ENCODE measurements at places on chromosomes 3 and 15. TPM values are rescaled to one million over a fixed set of nuclear protein-coding genes. Genes with fewer than 3 reads are reported as not detected.

DNA sequence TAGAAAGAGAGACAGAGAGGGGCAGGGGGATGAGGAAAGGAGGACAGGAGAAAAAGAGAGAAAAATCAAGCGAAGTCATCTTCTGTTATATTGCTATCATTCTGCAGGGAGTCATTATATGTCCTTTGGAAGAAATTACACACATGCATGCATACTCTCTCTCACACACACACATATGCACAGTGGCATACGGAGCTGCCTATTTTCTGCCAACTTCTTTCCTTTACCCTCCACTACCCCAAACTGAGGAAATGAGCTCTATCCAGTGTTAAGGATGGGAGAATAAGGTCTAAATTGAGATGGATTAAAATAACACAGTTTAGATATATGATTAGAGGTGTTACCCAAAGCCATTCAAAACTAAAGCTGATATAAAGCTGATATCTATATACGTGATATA, 48.8 kb downstream of the PDZRN3 start:
- H3K4me1 ChIP-seq: no peaks in the 10 kb centered on the region
- DNase-seq: no peak
- no peak overlapping the region for H3K4me3 ChIP-seq
- no peak overlapping the region for H3K27ac ChIP-seq
- no peaks in the 10 kb centered on the region for H3K27me3 ChIP-seq
- no peaks in the 10 kb centered on the region for H3K36me3 ChIP-seq

GRCh38 chr15:97755726-97756125, 204.8 kb upstream of the ARRDC4 start:
- no peaks in the 10 kb centered on the region for H3K4me1 ChIP-seq
- no peaks in the 10 kb centered on the region for H3K36me3 ChIP-seq
- H3K27ac ChIP-seq: no peak overlapping the region
- no peak overlapping the region for H3K4me3 ChIP-seq
- no peak for DNase-seq

GRCh38 chr3:126994661-126995245, 11.8 kb downstream of the PLXNA1 start:
- no peak for DNase-seq
- no peaks in the 10 kb centered on the region for H3K27me3 ChIP-seq
- H3K27ac ChIP-seq: no peak overlapping the region
- H3K4me3 ChIP-seq: no peak overlapping the region
- H3K36me3 ChIP-seq: no peaks in the 10 kb centered on the region
- H3K4me1 ChIP-seq: no peaks in the 10 kb centered on the region

DNA sequence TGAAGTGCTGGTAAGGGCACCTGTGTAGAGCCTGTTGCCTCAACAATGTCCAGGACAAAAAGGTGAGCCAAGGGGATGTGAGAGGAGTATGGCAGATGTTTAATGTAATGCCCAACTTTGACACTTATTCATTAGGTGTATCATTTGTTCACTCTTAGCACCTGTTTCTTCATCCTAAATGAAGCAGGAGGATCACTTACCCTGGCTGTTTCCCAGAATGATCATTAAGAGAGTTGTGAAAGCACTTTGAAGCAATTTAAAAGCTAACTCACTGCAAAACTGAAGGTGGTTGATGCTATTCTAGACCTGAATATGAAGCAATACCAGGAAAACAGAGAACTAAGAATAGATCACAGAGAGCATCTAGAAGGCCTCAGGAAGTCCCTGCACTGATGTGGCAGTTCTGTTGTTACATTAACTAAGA, 3.4 kb upstream of the HHLA2 start:
- no peak overlapping the region for H3K4me3 ChIP-seq
- H3K27ac ChIP-seq: no peak overlapping the region
- H3K4me1 ChIP-seq: no peaks in the 10 kb centered on the region
- no peaks in the 10 kb centered on the region for H3K27me3 ChIP-seq

DNA sequence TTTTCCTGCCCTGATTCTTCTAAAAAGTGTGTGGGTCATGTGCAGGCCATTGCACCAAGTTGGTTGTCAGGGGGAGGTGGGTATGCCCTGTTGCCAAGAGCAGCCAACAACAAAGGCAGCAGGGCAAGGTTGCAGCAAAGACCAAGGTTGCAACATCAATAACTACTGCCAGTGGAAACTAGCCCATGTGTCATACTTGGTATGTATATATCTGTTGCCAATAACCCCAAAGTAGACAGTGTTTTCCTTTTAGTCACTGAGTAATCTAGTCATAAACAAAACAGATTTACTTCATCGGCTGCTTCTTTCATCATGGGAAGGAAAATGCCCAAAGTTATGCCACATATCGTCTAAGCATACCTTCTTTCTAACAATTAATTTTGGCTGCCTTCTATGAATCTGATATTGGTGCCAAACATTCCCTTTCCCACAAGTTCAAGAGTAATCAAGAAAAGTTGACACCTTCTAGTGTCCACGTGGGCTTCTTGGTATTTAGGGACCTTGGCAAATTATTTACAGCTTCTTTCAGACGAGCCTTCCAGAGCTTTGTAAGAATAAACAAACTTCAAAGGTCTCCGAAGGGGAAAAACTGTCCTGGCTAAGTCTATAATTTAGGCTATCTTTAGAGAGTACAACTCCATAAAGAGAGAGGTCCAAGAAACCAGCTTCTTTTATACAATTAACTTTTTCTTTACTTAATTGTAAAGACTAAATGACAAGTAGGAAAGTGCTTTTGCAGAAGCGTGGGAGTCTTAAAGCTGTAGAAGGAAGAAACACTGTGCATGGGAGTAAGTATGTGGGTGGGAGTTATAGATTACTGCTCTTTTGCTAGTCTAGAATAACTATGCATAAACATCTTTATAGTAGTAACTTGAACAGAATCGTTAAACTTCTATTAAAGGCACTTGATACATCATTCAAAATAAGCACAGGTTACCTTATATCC, 10.0 kb upstream of the MBNL1 start:
- no peaks in the 10 kb centered on the region for H3K36me3 ChIP-seq
- DNase-seq: peak; percentile 77
- no peak overlapping the region for H3K4me3 ChIP-seq
- H3K4me1 ChIP-seq: no peaks in the 10 kb centered on the region
- H3K27me3 ChIP-seq: no peaks in the 10 kb centered on the region
- H3K27ac ChIP-seq: peak overlapping the region; percentile 3

DNA sequence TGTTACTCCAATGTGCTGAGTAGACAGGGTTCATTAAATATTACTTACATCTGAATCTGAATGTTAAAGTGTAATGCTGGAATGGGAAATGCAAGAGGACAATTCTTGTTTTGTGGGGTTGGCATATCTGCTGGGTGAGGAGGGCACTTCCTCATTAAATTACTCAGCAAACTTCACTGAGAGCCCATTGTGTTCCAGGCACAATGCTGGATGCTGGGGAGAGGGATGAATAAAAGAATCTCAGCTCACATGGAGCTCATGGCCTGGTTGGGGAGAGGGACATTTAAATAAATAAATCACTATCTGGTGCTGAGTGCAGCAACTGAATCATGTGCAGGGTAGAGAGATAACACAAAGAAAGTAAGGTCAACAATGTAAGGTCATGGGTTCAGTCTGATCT, 199.2 kb upstream of the CFAP20DC start:
- H3K4me3 ChIP-seq: no peak overlapping the region
- H3K36me3 ChIP-seq: no peaks in the 10 kb centered on the region
- no peaks in the 10 kb centered on the region for H3K4me1 ChIP-seq
- no peak overlapping the region for H3K27ac ChIP-seq
- no peak for DNase-seq

DNA sequence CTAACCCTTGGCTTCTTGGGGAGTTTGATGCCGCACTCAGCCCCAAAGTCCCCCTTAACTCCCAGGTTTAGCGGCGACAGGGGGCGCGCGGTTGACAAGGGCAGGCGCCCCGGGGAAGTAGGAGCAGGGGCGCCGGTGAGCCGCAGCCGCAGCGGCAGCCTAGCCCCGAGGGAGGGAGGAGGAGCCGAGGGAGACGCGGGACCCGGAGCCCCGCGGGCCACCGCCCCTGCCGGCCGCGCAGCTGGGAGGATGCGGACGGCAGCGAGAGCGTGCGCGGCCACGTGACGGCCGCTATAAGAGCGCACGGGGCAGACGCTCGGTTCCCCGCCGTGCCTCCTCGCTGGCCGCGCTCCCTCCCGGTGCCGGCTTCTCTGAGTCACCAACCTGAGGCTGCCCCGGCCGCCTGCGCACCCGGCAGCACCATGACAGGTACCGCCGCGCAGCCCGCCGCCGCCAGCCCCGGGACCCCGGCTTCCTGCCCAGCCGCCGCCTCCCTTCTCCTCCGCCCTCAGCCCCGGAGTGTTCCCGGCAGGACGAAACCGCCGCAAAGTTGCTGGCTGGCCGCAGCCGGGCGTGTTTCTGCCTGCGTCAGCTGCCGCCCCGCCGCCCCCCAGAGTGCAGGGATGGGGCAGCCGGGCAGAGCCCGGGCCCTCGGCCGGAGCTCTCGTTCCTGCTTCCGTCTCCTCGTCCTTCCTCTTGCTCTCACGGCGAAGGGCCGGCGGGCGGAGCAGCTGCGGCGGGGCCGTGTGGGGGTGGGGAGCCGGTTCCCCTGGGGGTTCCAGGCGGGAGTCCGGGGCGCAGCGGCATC, at the start of gene GYG1:
Gene GYG1 (plus strand): TSS at position 322 of the 808 bp plus-strand sequence. CDS start 101 bp downstream, at position 423.
- H3K27ac ChIP-seq: peak within 1 kb of the TSS; percentile 96
- no peaks in the 10 kb centered on the region for H3K36me3 ChIP-seq
- H3K27me3 ChIP-seq: no peaks in the 10 kb centered on the region
- DNase-seq: peak; percentile 88

DNA sequence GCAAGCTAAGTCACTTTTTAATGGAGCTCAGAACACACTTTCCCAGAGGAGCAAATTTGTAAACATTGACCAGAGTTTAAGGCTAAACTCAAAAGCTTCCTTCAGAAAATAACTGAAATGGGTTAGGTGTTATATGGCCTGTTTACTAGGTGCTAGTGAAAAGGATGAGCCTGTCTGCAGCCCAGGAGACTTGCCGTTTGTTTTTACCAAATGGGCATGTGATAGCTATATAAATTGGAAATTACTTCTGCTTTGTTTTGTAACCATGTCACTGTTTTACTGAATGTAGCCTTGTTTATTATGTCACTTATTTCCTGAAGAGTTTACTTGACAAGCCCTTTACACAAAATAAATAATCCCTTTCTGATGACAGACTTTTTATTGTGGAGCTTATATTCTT, 109.4 kb upstream of the THSD4 start:
- no peak for DNase-seq
- H3K27ac ChIP-seq: no peak overlapping the region
- H3K36me3 ChIP-seq: no peaks in the 10 kb centered on the region
- H3K27me3 ChIP-seq: no peaks in the 10 kb centered on the region

- DNase-seq: no peak
- no peaks in the 10 kb centered on the region for H3K27me3 ChIP-seq
- no peaks in the 10 kb centered on the region for H3K36me3 ChIP-seq
- H3K4me1 ChIP-seq: no peaks in the 10 kb centered on the region
- no peak overlapping the region for H3K27ac ChIP-seq
These were observed 72.7 kb upstream of the LRTM1 start for GRCh38 chr3:55000546-55000945.

- H3K27me3 ChIP-seq: no peaks in the 10 kb centered on the region
- H3K36me3 ChIP-seq: no peaks in the 10 kb centered on the region
- H3K27ac ChIP-seq: no peak overlapping the region
- H3K4me3 ChIP-seq: no peak overlapping the region
- no peaks in the 10 kb centered on the region for H3K4me1 ChIP-seq
These were observed 362.7 kb upstream of the ARRDC4 start for GRCh38 chr15:97597801-97598200.

GRCh38 chr15:67521783-67522568, 1.0 kb downstream of the C15orf61 start:
- H3K4me3 ChIP-seq: peak overlapping the region; percentile 92
- peak overlapping the region; percentile 95 for H3K27ac ChIP-seq
- peaks cover 5% of the 10 kb centered on the region for H3K4me1 ChIP-seq
- H3K36me3 ChIP-seq: no peaks in the 10 kb centered on the region
- DNase-seq: no peak

- H3K4me3 ChIP-seq: no peak overlapping the region
- H3K27me3 ChIP-seq: no peaks in the 10 kb centered on the region
- no peaks in the 10 kb centered on the region for H3K36me3 ChIP-seq
- H3K4me1 ChIP-seq: no peaks in the 10 kb centered on the region
- no peak for DNase-seq
- no peak overlapping the region for H3K27ac ChIP-seq
These were observed 37.5 kb downstream of the C3orf70 start for GRCh38 chr3:185115371-185115770.

DNA sequence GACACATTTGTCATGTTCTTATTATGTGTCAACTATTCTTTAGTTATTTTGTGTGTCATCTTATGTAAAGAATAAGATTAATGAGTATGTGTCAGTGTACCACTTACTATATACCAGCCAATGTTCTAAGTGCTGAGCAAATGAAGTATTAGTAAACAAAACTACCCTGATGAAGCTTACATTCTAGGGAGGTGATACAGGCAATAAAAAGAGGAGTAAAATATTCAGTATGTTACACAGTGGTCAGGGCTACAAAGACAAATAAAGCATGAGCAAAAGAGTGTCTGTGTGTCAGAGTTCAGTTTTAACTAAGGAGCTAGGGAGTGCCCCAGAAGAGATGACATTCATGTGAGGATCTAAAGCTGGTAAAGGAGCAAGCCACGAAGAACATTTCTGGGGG, 79.1 kb downstream of the TRPC1 start:
- H3K36me3 ChIP-seq: no peaks in the 10 kb centered on the region
- no peak for DNase-seq
- no peak overlapping the region for H3K27ac ChIP-seq
- H3K4me3 ChIP-seq: no peak overlapping the region
- no peaks in the 10 kb centered on the region for H3K27me3 ChIP-seq

- H3K4me1 ChIP-seq: no peaks in the 10 kb centered on the region
- H3K27ac ChIP-seq: no peak overlapping the region
- no peaks in the 10 kb centered on the region for H3K27me3 ChIP-seq
- no peaks in the 10 kb centered on the region for H3K36me3 ChIP-seq
- no peak overlapping the region for H3K4me3 ChIP-seq
These were observed 18.1 kb downstream of the MB21D2 start for GRCh38 chr3:192899540-192899982.

DNA sequence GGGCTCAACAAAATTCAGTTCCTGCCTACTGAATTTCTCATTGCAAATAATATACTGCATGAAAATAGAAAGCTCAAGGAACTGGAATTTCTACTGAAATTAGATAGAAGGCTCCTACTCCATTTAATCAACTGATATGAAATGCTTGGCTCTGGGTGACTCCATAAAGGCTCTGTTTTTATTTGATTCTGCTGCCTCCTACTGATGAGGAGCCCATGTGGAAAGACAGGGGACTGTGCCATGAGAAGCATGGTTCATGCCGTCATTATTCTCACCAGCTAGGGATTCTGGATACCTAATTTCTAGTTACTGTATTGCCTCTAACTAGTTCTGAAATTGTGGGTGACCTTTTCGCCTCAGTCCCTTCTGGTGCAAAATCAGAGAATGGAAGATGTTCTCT, 366.2 kb upstream of the DPH6 start:
- H3K27me3 ChIP-seq: no peaks in the 10 kb centered on the region
- no peaks in the 10 kb centered on the region for H3K36me3 ChIP-seq
- H3K4me1 ChIP-seq: peaks cover 7% of the 10 kb centered on the region
- H3K27ac ChIP-seq: no peak overlapping the region
- peak; percentile 44 for DNase-seq

The IL17RE gene
- total RNA-seq: 2.7 TPM

The STAB1 gene
- 64.9 TPM for total RNA-seq

The GUCA1C gene
- not detected for total RNA-seq

The ITIH1 gene
- 1,262 TPM for total RNA-seq

Data from right lobe of liver (tissue), 6 donors.